ENCODE measurements at places on chromosomes 6 and 20.
A peak's percentile ranks its signal among the peaks of the same experiment; 100 is the strongest.

DNA sequence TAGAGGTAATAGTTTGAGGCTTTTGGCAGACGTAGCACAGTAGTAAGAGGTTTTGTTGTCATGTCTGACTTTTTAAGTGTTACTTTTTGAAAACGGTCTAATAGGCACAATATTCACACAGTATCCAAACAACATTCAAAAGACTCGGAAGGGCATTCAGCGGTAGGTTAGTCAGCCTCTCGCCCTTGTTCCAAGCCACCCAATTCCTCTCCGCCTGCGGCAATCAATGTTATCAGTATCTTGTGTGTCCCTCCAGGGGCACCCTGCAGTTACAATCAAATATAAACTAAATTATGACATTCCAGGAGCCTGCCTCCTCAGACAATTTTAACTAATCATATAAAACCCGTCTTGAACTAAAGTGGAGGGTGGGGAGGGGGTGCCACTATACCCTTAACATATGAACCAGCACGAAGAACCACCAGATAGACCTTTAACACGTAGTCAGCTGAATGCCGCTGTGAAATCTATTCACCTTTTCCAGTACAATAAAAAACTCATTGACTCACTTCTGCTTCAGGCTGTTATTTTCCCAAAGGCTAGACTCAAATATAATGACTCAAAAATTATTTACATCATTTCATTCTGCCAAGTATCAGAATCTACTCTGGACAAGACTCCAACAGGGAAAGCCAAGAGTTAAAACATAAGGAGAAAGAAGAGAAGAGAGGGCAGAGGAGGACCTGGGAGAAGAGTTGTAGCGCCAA lies 1.6 kb downstream of the TENT5A start:
- no peak for DNase-seq

GRCh38 chr20:21270806-21271205 lies 32.3 kb upstream of the XRN2 start:
- DNase-seq: no peak

- no peak for DNase-seq
These were observed 116.3 kb downstream of the FAXC start for GRCh38 chr6:99233219-99233618.

DNA sequence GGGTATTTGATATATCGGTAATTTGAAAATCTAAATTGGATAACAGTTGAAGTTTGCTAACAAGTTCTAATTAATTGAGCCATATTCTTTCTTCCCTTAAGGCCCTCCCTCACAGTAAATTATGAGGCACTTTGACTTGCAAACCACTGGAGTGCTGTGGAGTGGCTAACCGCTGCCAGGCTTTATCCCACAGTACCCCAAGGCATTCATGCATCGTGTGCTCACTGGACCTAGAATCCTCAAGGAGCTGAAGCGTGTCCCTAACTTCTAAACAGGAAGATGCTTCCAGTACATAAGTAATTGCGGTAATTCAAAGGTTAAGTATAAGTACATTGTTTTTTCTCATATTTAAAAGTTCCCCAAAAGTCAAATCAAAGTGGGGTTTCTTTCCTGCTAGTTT lies 499.9 kb downstream of the TFAP2A start:
- no peak for DNase-seq

GRCh38 chr20:2162125-2162822 lies 60.6 kb downstream of the STK35 start:
- DNase-seq: no peak

GRCh38 chr6:163739408-163739725 lies 324.8 kb downstream of the QKI start:
- no peak for DNase-seq

- DNase-seq: no peak
These were observed 8.7 kb upstream of the ZSCAN12 start for GRCh38 chr6:28408076-28408802.

DNA sequence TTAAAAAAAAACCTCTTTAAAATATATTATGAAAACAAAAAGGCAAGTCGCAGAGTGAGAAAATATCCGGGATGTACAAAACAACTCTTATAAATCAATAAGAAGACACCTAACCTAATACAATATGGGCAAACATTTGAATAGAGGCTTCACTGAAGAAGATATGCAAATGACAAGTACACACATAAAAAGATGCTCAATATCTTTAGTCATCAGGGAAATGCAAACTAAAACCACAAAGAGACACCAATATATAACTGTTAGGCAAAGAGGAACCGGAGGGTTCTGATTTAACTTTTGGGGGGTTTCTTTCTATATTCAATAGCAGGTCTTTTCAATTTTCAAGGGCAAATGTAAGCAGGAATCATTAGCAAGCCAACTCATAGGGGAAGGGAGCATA lies 480.7 kb upstream of the SPTLC3 start:
- DNase-seq: no peak

DNA sequence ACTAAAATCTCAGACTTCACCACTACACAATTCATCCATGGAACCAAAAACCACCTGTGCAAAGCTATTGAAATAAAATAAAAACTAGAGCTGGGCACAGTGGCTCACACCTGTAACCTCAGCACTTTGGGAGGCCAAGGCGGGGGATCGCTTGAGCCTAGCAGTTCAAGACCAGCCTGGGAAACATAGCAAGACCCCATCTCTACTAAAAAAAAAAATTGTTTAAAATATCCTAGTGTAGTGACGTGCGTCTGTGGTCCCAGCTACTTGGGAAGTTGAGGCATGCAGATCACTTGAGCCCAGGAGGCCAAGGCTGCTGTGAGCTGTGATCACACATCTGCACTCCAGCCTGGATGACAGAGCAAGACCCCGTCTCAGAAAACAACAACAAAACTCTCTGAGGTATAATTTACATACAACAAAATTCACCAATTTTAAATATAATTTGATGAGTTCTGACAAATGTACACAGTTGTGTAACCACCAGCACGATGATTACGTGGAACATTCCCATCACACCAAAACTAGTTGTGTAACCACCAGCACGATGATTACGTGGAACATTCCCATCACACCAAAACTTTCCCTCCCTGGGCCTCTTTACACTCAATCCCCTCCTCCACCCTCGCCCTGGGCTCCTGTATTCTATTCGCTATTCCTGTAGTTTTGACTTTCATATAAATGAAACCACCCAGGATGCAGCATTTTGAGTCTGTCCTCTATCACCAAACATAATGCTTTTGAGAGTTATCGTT lies 107.5 kb downstream of the TAF4 start:
- DNase-seq: no peak

DNA sequence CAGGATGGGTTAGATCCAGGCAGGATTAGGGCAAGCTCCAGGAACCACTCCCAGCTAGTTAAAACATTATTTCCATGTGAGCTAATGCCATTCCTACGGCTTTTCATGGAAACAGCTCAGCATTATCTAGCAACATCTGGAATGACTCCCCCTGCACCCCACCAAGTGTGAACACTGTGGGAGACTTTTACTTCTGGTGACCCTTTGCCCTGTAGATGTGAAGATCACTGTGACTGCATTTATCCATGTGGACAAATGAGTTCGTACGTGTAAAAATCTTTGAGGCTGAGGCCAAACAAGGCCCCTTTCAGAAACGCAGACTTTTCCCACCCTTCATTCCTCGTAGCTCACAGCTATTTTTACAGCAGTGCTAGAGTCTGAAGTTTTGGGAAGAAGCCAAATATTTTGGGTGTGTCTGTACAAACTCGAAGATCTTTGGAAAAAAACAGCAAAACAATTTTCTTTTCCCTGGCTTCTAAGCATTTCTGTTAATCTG lies 221.8 kb upstream of the SOX4 start:
- DNase-seq: no peak

DNA sequence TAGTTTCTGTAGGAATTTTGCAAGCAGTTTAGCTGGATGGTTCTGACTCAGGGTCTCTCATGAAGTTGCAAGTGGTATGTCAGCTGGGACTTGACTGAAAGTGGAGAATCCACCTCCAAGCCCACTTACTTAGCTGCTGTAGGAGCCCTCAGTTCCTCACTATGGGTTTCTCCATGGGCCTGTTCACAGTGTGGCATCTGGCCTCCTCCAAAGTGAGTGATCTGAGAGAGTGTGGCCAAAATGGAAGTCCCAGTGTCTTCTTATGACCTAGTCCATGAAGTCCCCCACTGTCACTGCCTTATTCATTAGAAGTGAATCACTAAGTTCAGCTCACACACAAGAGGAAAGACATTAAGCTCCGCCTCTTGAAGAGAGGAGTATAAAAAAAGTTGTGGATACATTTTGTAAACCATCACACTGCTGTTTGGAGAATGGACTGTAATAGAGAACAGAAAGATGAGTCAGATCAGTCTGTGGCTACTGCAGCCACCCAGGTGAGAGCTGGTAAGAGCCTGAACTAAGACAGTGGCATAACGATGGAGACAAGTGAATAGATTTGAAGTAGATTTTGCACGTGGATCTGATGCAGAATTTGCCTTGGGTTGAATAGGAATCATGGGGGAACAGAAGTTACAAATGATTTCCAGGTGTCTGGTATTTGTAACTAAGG lies 4.9 kb upstream of the NELFCD start:
- no peak for DNase-seq

GRCh38 chr6:22095836-22096235 lies 201.0 kb downstream of the PRL start:
- no peak for DNase-seq

- no peak for DNase-seq
These were observed 1.1 kb upstream of the MMP24OS start for GRCh38 chr20:35279040-35279439.

- peak; percentile 38 for DNase-seq
These were observed 1.6 kb downstream of the PSMA7 start for GRCh38 chr20:62141397-62142251.

GRCh38 chr6:63864061-63864460 lies 228.5 kb downstream of the PHF3 start:
- DNase-seq: no peak

DNA sequence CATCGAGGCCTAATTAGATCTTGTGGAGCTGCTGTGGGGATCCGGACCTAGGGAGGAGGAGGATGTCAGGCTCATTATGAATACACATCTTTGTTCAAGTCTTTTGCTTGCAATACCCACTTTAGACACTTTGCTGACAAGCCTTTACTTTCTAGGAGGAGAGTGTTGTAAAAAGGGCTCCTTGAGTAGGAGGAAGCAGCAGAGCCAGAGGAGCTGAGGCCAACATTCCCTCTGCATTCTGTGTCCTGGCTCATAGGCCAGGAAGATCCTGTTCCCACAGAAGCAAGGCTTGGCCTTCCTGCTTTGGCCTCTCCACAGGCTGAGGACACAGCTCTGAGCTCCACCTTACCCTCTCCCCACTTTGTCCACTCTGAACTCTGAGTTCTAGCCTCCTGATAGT lies 67.1 kb downstream of the TPD52L1 start:
- no peak for DNase-seq

DNA sequence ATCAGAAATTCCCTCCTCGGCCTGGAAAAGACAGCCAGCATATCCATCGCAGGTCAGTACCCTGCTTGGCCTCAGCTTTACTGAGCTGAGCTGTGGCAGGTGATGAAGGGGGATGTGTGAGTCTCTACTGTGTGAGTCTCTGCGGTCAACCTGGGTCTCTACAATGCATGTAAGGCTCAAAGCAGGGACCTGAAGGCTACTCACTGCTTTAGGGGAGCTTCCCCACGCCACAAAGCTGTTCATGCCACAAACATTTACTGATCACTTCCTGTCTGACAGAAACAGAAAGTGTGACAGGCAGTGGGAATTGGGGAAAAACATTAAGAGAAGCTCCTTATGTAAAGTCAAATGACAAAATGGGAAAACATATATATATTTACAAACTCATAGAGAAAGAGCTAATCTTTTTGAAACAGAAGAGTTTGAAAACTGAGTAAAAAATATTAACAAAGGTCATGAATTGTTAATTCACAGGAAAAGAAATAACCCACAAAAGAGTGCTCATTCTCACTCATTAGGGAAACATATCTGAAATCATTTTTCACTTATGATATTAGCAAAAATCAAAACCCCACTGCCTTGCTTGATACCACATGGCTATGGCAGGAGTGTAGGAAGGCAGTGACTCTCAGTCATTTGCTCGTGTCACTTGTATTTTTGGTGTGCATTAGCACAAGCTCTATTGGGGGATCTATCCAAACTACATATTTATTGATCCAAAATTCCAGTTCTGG lies 5.8 kb downstream of the BTN3A3 start:
- DNase-seq: no peak

DNA sequence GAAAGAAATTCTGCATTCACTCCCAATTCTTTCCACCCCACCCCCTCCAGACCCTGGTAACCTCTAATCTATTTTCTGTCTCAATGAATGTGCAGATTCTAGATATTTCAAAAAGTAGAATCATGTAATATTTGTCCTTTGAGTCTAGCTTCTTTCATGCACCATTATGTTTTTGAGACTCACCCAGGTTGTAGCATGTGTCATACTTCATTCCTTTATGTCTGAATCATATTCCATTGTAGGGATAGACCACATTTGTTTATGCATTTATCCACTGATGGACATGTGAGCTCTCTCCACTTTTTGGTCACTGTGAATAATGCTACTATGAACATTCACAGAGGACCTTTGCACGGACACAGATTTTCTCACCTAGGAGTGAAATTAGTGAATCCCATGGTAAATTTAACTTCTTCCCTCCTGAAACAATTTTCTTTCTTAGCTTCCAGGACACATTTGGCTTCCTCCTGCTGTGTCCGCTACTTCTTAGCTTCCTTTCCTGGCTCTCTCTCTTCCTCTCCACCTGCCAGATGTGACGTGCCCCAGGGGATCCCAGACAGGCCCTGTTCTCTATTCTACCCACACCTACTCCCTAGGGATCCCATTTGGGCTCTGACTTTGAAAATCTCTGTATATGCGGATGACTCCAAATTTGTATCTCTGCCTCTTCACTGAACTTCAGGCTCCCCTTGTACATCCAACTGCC lies 24.1 kb upstream of the ARFGEF2 start:
- DNase-seq: peak; percentile 64

GRCh38 chr6:13474787-13475186 lies 12.6 kb downstream of the GFOD1 start:
- no peak for DNase-seq

GRCh38 chr6:1472643-1473042 lies 83.3 kb downstream of the FOXF2 start:
- DNase-seq: no peak

DNA sequence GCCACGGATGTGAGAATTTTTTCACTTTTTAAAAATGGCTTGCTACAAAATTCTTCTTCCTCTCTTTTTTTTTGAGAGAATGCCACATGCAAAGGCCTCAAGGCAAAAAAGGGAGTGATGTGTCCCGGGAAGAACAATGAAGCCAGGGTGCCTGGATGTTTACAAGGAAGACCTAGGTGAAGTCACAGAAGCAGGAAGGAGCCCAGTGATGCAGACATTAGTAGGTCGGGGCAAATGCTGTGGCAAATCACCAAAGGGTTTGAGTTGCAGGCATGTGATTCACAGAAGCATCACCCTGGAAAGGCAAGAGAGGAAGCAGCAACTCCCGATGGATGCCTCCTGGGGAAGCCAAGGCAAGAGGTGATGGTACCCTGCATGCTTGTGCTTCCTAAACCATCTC lies 46.8 kb downstream of the FARS2 start:
- DNase-seq: no peak
